ENCODE measurements at places on chromosomes 7 and 10.

GRCh38 chr10:17905491-17905890 is 46.2 kb upstream of the SLC39A12 start:
- no peak for DNase-seq

GRCh38 chr7:42233171-42233570 is 3.8 kb downstream of the GLI3 start:
- DNase-seq, result no peak

- DNase-seq, result no peak
Measured at GRCh38 chr10:132920101-132920925, 22.1 kb downstream of the CFAP46 start.

GRCh38 chr7:33395340-33395739 is 266.0 kb downstream of the BBS9 start:
- DNase-seq, result no peak

DNA sequence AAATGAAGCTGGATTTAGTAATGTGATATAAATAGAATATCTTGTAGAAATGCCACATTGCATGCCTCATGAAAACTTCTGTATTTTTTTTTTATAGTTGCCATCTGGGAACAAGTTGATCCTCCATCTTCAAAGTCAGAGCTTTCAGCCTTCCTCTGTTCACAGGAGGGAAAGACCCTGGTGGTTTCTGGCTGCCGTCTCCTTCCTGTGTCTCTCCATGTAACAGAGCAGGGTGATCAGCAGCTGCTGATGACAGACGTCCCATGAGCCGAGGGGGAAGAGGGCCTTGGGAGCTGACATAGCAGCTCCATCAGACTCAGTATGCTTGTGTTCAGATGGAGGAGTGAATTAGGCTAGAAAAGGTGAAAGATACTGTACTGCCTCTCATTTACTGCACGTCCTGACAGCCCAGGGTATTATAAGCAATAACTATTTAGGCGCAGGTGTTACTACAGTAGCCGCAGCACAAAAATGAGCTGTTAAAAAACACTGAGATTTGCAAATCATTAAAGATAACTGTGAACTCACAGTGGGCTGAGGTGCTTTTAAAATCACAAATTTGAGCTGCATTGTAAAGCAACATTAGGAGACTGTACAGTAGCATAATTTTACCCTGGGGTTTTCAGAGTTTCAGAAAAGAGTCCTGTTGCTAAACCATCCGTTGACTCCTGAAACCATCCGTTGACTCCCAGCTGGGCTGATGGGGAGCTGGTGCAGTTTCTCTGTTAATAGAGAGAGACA is 103.3 kb downstream of the CFAP58 start:
- DNase-seq, result peak; percentile 9

DNA sequence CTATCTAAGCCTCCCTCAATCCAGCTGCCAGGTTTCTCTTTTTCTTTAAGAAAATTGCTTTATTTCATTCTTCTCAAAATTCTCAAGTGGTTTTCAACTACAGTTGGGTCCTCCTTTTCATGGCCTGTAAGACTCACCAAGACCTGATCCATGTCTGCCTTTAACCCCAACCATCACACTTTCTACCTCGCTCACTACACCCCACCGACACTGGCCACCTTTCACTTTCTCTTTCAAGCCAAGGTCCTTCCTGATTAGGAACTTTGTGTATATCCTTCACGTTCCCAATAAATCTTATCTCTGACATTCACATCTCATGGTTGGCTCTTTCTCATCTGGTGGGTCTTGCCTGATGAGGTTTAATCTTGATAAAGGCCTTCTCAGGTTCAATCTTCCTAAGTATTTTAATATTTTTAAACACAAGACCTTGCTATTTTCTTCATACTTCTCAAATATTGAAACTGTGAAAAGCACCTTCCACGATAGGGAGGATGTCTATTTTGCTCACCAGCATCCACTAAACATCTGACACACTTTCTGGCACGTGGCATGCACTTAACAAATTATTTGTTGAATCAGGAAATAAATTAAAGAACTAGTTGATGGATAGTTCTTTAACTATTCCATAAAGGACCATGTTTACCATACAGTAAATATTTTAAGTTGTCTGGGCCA is 624.8 kb downstream of the GRID1 start:
- peak; percentile 8 for DNase-seq

- no peak for DNase-seq
Measured at GRCh38 chr10:104049504-104050250, 36.0 kb downstream of the COL17A1 start.

DNA sequence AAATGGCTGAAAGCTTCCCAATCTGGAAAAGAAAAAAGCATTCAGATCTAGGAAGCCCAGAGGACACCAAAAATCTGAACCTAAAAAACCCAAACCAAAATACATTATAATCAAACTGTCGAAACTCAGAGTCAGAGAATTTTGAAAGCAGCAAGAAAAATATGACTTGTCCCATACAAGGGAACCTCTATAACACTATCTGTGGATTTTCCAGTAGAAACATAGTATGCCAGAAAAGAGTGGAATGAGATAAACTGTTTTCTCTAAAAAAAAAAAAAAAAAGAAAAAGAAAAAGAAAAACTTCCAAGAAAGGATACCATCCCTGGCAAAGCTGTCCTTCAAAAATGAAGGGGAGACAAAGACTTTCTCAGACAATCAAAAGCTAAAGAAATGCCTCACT is 179.0 kb downstream of the POM121L12 start:
- no peak for DNase-seq

GRCh38 chr10:3065622-3066021 is 1.7 kb upstream of the PFKP start:
- DNase-seq, result no peak

- DNase-seq, result no peak
Measured at GRCh38 chr7:88104732-88105131, 115.1 kb downstream of the SRI start.

- no peak for DNase-seq
Measured at GRCh38 chr10:21011433-21012018, 114.4 kb upstream of the NEBL start.

DNA sequence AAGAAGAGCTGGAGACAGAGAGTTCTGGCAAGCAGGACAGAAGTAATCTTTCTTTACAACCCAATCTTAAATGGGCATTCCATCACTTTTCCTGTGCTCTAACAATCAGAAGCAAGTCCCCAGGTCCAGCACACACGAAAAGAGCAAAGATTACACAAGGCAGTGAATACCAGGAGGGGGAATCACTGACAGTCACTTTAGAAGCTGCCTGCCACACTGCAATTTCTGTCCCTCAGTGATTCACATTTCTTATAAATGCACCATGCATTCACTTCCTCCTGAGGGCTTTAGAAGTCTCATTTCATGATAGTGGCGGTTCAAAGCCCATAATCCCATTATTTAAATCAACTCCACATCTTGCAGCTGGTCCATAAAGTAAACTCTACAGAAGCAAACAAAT is 362.5 kb downstream of the POM121L12 start:
- DNase-seq, result no peak

GRCh38 chr7:12436126-12436525 is 32.5 kb upstream of the VWDE start:
- no peak for DNase-seq

DNA sequence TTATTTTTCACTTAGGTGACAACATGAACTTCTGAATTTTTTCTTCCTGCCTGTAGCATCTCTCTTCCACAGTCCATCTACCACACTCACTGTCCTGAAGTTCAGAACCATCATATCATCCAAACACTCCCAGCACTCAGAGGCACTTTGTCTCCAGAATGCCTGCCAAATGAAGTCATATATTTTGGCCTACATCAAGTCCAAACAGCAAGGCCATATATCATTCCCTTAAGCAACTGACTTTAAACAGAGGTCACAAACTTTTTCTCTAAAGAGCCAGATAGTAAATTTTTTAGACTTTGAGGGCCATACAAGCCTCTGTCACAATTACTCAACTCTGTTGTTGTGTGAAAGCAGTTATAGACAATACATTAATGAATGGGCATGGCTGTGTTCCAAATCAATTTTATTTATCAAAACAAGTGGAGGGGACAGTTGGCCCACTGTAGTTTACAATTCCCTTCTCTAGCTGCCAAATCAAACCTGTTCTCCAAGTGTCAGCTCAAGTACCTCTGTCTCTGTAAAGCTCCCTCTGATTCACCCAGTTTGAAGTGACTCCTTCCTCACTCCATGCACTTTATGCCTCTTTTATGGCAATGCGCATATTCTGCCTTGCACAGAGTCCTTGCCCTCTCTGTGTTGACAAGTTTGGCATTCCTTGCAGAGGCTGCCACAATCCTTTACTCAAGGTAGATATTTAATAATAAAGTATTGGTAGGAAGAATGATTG is 305.7 kb downstream of the FZD1 start:
- DNase-seq, result no peak

DNA sequence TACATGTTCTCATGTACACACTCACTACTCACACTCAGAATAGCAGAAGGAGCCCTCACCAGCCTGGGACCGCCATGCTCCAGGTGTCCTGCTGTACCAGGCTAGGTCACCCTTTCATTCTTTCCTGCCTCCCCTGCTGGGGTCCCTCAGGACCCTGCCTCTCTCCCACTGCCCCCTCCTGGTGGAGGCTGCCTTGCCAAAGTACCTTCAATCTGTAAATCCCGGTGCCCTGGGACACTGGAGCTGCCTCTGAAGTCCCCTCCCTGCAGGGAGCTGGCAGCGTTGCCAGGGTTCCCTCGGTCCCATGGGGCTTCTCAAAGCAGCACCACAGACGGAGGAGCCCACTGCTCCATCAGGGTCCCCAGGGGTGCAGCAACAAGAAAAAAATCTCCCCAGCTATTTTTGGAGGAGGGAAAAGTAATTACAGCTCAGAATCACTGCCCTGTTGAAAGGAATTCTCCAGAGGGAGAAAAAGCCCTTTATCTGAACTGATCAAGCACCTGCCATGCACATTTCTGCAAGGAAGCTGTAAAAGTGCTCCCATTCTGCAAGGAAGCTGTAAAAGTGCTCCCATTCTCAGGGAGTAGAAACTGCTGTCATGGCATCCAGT is 259.9 kb downstream of the PTPRN2 start:
- DNase-seq, result no peak

DNA sequence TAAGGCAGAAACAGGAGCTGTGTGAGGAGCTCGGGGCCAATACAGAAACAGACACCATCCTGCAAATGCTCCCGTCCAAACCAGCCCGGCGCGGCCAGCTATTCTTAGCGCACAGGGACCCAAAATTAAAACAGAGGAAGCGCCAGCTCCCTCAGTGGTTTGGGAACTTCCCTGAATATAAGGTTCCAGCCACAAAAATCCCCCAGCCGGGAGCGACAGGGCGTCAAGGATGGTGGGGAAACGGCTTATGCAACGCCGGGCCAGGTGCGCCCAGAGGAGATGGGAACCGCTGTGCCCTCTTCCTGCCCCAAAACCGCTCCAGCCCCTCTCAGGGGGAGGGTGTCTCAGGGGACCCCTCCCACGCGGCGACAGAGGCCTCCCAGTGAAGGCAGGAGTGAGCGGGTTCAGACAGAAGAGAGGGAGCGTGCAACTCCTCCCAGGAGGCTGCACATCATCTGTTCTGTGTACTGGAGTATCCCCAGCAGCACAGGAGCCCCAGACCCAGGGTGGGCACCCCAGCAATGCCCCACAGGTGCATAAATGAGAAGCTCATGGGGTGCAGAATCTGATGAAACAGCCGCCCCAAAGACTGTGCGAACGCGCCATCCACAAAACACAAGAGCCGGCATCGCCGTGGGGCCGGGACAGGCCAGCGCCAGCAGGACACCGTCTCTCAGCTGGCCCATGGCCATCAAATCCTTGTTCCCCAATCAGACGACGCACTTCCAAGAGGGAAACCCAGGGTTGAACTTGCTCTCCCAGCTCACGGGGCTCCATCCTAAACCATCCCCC is 73.9 kb upstream of the PDGFA start:
- peak; percentile 47 for DNase-seq

- DNase-seq, result no peak
Measured at GRCh38 chr10:87845624-87845998, 17.7 kb downstream of the KLLN start.

GRCh38 chr10:71229726-71230655 is 17.6 kb downstream of the UNC5B start:
- no peak for DNase-seq

- no peak for DNase-seq
Measured at GRCh38 chr10:60536529-60537114, 146.9 kb upstream of the ANK3 start.

GRCh38 chr10:71966046-71967004 is 2.1 kb downstream of the CHST3 start:
- no peak for DNase-seq

- DNase-seq, result no peak
Measured at GRCh38 chr7:16926283-16926682, 44.5 kb upstream of the AGR3 start.

DNA sequence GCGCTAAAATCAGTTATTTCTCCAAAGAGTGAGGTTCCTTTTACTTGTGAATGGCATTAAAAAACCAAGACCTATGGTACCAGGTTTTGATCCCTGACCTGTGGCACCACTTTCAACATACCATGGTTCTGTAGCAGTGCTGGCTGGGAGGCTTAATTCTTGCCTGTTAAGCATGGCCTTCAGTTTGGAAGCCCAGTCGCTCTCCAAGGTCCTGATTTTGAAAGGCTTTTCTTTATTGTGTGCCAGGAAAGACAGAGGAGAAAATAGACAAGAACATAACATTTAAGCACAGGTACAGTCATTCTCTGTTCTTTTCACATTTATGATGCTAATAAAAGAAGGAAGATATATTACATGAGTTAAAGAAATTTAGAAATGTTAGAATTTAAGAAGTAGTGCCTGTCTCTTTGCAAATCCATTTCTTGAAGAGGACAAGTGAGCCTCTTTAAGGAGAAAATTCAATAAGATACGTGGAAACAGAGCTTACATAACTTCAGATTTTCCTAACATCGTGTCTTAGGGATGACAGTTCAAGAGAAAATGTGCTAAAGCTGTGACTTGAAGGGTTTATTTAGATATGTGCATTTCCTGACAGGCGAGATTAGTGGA is 357.6 kb downstream of the DPP6 start:
- no peak for DNase-seq

GRCh38 chr10:48655411-48656240 is 29.0 kb upstream of the WDFY4 start:
- DNase-seq, result no peak

DNA sequence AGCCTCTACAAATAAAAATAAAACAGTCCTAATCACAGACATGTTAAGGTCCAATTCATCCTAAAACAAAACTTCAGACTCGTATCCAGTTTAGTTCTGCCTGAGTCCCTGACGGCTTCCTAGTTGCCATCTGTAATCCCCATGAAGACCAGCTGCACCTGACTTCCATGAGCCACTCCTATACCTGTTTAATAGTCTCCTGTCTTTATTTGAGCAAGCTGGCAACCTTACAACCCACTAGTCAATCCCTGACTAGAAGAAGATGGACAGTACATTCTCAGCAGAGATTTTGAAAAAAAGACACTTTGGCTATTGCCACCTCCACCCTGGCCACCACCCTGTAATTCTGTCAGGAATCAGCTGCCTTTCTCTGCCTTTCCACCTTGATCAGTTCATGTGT is 197.7 kb downstream of the HIBADH start:
- DNase-seq, result no peak

- DNase-seq, result no peak
Measured at GRCh38 chr7:141013345-141013715, 1.4 kb downstream of the MRPS33 start.

GRCh38 chr10:108241166-108241565 is 1076.7 kb upstream of the SORCS1 start:
- no peak for DNase-seq

All from GM12878 (cell line).